Glutamatergic neuron (in vitro differentiated cells): ENCODE measurements at places on chromosomes 11 and 22. TPM values are rescaled to one million over a fixed set of nuclear protein-coding genes. Genes with fewer than 3 reads are reported as not detected.

- H3K4me1 ChIP-seq = peaks cover 25% of the 10 kb centered on the region
- no peak for DNase-seq
- H3K27ac ChIP-seq = no peak overlapping the region
- no peak overlapping the region for H3K4me3 ChIP-seq
- H3K36me3 ChIP-seq = no peaks in the 10 kb centered on the region
- H3K27me3 ChIP-seq = peaks cover 19% of the 10 kb centered on the region
These were observed 42.6 kb downstream of the SLC22A12 start for GRCh38 chr11:64633555-64634159.

DNA sequence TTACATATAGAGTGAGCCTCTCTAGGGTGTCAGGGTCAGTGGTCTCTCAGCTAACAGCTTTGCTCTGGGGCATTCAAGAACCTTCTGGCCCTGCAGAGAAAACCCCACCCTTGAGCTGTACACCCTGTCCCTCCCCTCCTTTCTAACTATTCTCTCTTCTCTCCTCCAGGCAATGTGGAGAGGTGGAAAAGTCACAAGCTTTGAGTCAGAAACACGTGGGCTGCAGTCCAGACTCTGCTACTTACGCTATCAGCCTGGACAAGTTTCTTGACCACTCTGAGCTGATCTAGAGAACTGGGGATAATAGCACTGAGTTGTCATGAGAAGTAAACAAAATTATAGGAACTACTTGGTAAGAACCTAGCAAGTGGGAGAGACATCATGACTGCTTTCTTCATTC is 10.7 kb upstream of the FAM83F start:
- peaks cover 7% of the 10 kb centered on the region for H3K4me1 ChIP-seq
- DNase-seq = no peak
- H3K27me3 ChIP-seq = peaks cover 8% of the 10 kb centered on the region
- no peaks in the 10 kb centered on the region for H3K36me3 ChIP-seq

Gene PGM2L1
- 97.2 TPM for total RNA-seq

DNA sequence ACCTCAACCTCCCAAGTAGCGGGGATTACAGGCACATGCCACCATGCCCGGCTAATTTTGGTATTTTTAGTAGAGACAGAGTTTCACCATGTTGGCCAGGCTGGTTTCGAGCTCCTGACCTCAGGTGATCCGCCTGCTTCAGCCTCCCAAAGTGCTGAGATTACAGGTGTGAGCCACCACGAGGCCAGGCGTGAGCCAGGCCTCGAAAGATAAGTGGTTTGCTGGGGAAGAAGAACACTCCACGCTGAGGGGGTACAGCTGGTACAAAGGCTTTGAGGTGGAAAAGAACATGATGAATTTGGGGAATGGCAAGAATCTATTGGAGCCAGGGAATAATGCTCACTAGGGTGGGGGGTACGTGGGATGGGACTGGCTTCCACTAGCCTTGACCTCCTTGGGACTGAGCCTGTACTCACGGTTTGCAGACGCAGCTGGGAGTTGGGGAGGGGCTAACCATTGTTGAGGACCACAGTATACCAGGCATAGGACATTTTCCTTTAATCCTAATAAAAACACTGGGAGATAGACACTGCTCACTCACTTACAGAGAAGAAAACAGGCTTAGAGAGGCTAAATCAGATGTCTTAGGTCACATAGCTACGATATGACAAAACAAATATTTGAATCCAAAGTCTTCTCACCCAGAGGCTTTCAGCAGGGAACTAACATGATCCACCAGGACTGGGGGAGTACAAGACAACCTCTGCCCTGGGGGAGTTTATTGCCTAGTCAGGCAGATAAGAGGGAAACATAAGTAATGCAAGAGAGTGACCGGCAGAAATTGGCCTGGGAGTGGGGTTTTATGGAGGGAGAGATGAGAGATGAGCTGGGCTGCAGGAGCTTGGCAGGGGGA is 4.9 kb downstream of the SLCO2B1 start:
- no peak for DNase-seq
- H3K4me3 ChIP-seq = no peak overlapping the region
- H3K36me3 ChIP-seq = peaks cover 9% of the 10 kb centered on the region
- peaks cover 1% of the 10 kb centered on the region for H3K4me1 ChIP-seq

Gene VWCE
- 27.3 TPM for total RNA-seq

Gene GRK3
- total RNA-seq = 12.4 TPM

DNA sequence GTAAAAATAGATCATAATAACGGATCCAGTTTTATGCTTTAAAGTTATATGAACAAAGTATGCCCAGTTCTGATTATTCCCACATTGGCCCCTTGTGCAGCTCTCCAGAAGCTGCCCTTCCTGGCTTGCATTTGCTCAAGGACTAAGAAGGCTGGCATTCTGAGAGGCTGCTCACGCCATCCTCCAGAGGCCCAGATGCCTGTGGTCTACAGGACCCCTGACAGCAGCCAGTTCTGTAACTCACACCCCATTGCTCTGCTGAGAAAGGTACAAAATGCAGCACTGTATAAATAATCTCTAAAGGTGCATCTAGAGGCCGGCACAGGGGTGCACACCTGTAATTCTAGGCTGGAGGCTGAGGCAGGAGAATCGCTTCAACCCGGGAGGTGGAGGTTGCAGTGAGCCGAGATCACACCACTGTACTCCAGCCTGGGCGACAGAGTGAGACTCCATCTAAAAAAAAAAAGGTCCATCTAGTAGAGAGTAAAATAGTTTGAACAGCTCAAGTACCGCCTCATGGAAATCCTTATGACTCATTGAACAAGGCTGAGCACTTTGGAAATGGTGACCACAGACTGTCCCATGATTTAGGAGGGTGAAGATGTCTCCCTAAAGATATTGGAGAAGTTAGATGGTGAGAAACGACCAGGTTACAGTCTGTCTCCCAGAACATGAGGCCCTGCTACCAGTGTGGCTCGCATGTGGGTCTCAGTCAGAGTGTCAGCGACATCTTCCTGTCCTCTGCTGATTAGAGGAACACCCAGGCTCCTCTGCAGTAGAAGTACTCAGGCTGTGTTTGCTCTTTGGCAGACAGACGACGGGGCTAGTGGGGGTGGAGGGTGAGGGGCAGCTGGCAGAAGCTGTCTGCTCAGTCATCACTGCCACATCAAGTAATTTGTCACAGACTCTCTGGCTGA is 56.3 kb downstream of the KREMEN1 start:
- H3K4me3 ChIP-seq = no peak overlapping the region
- H3K27me3 ChIP-seq = peaks cover 2% of the 10 kb centered on the region
- H3K27ac ChIP-seq = peak overlapping the region; percentile 89
- DNase-seq = peak; percentile 59
- peaks cover 21% of the 10 kb centered on the region for H3K4me1 ChIP-seq

DNA sequence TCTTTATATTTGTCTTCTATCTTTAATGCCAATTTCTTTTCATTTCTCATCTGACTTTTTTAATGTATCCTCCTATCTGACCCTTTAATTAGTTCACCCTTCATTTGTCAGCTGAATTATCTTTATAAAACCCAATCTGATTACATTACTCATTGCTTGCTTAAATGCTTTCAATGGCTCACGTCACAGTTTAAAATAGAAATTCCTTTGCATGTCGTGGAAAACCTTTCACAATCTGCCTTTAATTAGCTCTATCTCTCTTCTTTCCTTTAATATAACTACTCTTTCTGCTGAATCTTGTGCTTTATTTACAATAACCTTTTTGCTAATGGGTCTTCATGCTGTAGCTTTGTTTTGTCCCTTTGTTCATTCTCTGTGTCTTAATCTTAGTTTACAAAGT is 125.7 kb downstream of the DYNC2H1 start:
- no peak overlapping the region for H3K4me3 ChIP-seq
- no peaks in the 10 kb centered on the region for H3K4me1 ChIP-seq
- H3K27ac ChIP-seq = no peak overlapping the region
- no peak for DNase-seq
- H3K36me3 ChIP-seq = no peaks in the 10 kb centered on the region
- H3K27me3 ChIP-seq = no peaks in the 10 kb centered on the region

Gene OR5T1
- not detected for total RNA-seq

Gene OR8D1
- not detected for total RNA-seq

DNA sequence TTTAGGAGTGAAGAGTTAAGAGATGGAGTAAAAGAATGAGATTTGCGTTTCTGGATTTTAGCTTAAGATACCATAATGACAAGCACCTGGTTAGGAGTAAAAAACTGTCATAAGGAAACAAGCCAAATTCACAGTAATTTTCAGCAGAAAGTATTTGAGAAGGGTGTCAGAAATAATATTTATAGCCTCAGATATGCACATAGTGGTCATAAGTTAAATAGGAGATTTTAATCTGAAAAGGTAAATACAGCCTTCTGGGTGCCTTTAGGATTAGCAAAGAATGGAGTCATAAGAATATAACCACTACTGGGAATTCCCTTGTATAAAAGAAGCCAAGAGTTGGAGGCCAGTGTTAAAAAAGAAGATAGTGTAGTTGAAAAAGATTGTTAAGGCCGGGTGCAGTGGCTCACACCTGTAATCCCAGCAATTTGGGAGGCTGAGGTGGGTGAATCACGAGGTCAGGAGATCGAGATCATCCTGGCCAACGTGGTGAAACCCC is 160.1 kb downstream of the SWAP70 start:
- H3K27ac ChIP-seq = no peak overlapping the region
- no peaks in the 10 kb centered on the region for H3K36me3 ChIP-seq
- H3K4me1 ChIP-seq = no peaks in the 10 kb centered on the region
- DNase-seq = no peak
- H3K27me3 ChIP-seq = no peaks in the 10 kb centered on the region

- no peaks in the 10 kb centered on the region for H3K4me1 ChIP-seq
- H3K36me3 ChIP-seq = no peaks in the 10 kb centered on the region
- DNase-seq = no peak
- no peaks in the 10 kb centered on the region for H3K27me3 ChIP-seq
- no peak overlapping the region for H3K4me3 ChIP-seq
- H3K27ac ChIP-seq = no peak overlapping the region
These were observed 17.9 kb upstream of the PDE3B start for GRCh38 chr11:14625586-14626205.

Gene CARS1
- total RNA-seq = 151 TPM

- H3K4me3 ChIP-seq = no peak overlapping the region
- H3K27ac ChIP-seq = peak overlapping the region; percentile 85
- peaks cover 11% of the 10 kb centered on the region for H3K4me1 ChIP-seq
- peaks cover 16% of the 10 kb centered on the region for H3K27me3 ChIP-seq
These were observed 7.6 kb upstream of the CDC42EP1 start for GRCh38 chr22:37552524-37553163.

DNA sequence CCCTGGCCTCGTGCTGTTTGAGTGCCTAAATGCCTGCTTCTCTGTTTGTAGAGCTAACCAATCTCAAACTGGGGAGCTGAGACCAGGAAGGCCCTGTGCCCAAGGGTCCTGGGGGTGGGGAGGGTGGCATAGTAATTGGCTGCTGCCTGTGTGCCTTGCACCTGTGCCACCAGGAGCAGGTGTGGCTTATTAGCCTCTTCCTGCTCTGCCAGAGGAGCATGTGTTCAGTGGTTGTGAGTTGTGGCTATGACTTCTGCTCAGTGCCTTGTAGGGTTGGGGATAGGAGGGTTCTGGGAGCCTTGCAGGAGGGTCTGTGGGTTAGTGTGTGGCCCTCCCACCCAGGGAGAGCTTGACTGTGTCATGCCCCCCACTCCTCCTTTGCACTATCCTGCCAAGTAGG is 109.2 kb downstream of the ZBTB16 start:
- H3K27me3 ChIP-seq = peaks cover 5% of the 10 kb centered on the region
- H3K36me3 ChIP-seq = no peaks in the 10 kb centered on the region
- no peak for DNase-seq
- H3K4me3 ChIP-seq = no peak overlapping the region
- H3K4me1 ChIP-seq = peaks cover 45% of the 10 kb centered on the region

DNA sequence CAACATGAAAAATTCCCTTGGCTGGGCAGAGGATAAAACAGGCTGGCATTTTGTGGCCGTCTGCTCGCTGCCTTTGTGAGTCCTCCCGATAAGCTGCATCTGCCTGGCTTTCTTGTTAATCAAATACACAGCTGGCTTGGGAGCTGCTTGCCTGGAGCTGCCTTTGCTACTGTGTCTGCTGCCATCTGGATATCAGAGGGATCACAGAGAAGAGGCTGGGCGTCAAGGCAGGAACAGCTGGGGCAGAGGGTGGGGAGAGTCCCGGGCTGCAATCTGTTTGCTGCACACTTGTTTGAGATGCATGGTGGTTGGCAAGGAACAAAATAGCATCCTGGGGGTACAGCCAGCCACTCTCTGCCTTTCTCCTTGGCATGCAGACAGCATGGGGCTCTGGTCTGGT is 36.0 kb downstream of the COMMD9 start:
- peak; percentile 78 for DNase-seq
- H3K4me1 ChIP-seq = peaks cover 31% of the 10 kb centered on the region
- peaks cover 11% of the 10 kb centered on the region for H3K36me3 ChIP-seq
- H3K27me3 ChIP-seq = peaks cover 14% of the 10 kb centered on the region
- H3K27ac ChIP-seq = peak overlapping the region; percentile 97

Gene MRGPRF
- total RNA-seq = 1.0 TPM

- no peaks in the 10 kb centered on the region for H3K36me3 ChIP-seq
- peak overlapping the region; percentile 39 for H3K4me3 ChIP-seq
- peaks cover 4% of the 10 kb centered on the region for H3K27me3 ChIP-seq
- peak overlapping the region; percentile 53 for H3K27ac ChIP-seq
- DNase-seq = no peak
These were observed 44.3 kb downstream of the PTPRJ start for GRCh38 chr11:48024635-48025071.
